SW480 (cell line): ENCODE measurements at places on chromosomes 4 and X.

GRCh38 chr4:57119054-57119651 is 9.0 kb upstream of the IGFBP7 start:
- DNase-seq = no peak

- DNase-seq = no peak
Measured at GRCh38 chrX:148610328-148610698, 109.9 kb downstream of the AFF2 start.

DNA sequence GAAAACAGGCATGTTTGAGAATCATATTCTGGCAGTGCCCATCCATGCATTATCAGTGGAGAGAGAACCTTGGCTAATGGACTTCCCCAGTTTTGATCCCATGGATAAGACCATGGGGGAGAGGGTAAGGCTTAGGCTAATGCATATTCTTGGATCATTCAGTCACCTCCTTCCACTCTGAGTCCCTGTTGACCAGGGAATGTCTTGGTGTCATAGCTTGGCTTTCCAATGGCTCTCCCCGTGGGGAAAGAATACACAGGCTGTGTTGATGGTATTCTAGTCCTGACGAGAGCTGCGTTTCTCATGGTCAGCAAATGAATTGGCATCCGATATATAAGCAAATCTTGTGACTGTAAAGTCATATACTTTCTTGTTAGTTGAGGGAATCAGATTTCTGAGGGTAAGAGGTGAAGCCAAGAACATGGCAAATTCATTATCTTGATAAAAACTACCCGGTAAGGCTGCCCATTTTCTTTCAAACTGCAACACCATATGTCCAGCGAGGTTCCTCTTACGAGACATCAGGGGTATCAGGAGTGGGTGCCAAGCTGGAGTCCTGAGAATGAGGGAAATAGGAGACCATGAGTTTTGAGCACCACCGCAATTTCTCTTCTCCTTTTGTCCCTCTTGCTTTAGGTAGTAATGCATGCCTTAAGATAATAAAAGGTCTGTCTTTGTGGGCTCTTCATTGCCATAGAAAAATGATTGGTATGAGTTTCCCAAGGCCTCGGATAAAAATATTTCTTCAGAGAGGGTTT is 18.0 kb downstream of the RHOH start:
- peak; percentile 18 for DNase-seq

GRCh38 chr4:159765382-159765781 is 662.5 kb downstream of the RAPGEF2 start:
- DNase-seq = no peak

DNA sequence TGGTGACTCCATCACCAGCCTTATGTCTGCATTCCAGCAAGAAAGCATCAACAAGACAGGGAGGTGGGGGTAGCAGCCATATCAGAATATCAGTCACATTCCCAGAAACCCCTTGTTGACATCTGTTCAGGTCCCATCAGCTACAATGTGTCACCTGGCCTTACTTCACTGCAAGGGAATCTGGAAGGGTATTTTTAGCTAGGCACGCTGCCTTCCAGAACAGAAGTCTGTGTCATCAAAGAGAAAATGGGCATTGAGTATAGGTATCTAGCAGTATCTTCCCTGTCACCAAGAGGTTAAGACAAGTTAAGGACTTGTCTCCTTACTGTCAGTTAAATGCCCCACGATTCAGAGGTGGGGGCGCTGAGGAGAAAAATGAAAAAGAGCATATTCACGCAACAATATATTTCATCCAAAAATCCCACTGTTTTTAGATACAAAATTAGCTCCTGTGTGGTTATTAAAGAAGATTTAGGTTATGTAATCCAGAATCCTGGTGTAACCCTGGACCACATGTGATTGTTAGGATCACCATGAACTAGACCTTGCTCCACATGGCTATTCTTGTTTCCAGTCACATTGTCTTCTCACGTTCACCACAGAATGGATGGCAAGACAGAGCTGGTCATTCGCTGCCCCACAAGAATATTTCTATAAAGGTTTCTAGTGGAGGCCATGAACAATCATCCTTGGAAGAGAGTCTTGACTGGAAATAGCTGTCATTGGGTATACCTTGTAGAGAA is 60.0 kb upstream of the PDHA1 start:
- DNase-seq = no peak

DNA sequence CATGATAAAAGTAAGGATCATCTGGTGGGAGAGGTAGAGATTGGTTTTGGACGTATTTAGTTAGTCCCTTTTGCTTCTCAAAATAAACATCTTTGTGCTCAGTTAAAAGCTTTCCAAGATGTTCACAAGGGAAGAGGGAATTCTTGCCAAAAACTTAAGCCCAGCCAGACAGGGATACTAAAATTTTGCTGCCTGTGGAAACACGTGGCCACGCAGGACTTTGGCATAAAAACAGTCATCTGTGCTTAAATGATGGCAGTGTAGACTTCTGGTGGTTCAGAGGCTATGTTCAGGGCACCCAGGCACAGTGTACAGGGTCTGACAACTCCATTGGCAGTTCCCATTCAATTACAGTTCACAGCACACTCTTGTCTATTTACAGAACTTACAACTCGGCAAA is 93.2 kb upstream of the JADE1 start:
- no peak for DNase-seq

- no peak for DNase-seq
Measured at GRCh38 chrX:10930151-10930550, 181.0 kb upstream of the HCCS start.

GRCh38 chr4:10082459-10083272 is 33.9 kb downstream of the WDR1 start:
- no peak for DNase-seq

DNA sequence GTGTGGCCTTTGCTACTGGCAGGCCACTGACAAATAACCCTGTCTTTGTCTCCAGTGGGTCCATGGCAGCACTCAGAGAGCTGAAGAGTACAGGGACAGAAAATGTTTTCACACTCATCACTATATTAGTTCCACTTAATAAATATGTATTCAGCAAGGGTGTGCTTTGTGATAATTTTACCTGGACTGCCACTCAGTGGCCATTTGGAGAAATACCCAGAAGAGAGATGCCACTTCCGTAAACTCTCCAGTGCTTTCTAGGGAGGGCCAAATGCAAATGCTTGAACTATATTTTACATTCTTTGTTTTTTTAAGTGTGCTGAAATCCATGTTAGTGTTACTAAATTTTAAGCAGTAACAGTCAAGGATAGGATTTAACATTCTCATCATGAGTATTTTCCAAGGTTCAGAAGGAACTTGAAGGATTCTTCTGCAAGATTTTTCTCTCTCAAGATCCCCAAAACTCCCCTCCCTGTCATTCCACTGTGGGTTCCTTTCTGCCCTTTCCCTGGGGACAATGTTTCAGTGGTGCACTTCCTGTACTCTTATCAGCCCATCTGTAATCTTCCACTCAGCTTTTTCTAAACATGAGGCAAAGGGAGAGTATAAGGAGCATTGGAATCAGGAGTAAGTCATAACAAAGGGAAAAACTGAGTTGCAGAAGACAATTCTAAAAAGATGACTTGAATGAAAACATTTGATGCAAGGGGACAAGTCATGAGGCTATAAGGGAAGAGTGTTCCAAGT is 46.0 kb downstream of the TFDP3 start:
- peak; percentile 51 for DNase-seq

GRCh38 chr4:74805601-74806000 is 11.3 kb upstream of the BTC start:
- DNase-seq = peak; percentile 18

GRCh38 chr4:83617371-83618035 is 81.6 kb downstream of the GPAT3 start:
- DNase-seq = no peak

DNA sequence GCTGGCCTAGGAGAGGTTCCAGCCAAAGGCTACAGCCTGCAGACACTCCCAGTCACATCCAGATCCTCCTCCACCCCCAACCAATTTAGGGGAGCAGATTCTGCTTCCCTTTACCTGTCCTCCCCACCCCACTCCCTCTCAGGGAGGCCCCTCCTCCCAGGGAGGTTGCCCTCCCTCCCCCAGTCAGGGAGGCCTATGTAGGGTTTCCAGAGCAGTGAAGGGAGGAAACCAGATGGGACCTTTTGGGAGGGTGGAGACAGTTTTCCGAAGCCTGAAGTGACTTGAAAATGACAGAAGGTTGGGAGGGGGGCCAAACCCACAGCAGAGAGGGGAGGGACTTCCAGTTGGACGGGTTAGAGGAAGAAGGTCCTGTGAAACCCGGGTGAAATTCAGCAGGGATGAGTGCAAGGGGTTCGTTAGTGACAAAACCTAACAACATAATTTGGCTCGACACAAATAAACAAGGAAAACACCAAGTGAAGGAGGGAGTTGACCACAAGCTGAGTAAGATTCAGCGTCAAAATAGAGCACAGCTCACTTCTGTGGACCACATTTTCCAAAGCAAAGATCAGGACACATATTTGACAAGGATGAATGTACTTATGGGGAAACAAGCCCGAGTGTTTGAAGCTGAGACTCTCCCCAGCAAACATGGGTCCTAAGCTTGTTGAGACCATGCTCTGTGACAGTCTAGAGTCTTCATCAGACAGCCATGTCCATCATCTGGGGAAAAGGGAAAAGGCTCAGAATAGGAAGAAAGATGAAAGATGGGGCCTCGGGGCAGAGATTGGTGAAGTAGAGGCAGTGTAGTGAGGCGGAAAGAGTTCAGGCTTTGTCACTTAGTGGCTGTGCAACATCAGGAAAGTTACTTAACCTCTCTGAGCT is 46.4 kb downstream of the PRPS1 start:
- DNase-seq = no peak

DNA sequence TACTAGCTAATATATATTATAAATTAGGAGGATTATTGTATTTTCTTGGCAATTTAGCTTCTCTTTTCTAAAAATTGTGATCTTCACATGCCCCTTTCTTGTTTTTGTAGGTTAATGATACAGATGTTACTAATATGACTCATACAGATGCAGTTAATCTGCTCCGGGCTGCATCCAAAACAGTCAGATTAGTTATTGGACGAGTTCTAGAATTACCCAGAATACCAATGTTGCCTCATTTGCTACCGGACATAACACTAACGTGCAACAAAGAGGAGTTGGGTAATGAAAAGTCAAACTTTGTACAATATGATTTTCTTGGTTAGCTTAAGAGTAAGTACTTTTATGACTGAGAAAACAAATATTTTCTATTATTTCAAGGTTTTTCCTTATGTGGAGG is 74.1 kb downstream of the SLC10A6 start:
- no peak for DNase-seq

DNA sequence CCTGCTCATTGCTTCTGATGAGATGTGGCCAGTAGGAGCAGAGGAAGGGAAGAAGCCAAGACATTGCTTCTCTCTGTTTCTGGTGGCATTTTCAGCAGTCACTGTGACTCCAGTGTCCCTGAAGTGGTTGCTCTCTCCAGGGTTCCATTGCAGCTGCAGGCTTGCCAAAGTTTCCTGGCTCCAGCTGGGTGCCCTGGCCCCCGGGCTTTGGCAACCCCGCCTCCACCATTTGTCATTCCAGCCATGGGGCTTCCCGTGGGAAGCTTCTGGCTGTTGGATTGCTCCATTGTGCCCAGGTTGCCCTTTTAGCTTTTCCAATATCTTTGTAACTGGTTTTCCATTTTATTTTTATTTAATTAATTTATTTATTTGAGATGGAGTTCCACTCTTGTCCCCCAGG is 12.7 kb downstream of the FGFBP1 start:
- no peak for DNase-seq

GRCh38 chr4:16075061-16075460 is 8.8 kb downstream of the PROM1 start:
- DNase-seq = no peak

- DNase-seq = no peak
Measured at GRCh38 chrX:13256603-13257002, 63.2 kb downstream of the ATXN3L start.

GRCh38 chrX:69116077-69116476 is 49.2 kb downstream of the PJA1 start:
- peak; percentile 74 for DNase-seq

GRCh38 chr4:40238008-40238699 is 41.3 kb downstream of the RHOH start:
- no peak for DNase-seq

GRCh38 chr4:175970072-175970471 is 95.6 kb upstream of the WDR17 start:
- DNase-seq = no peak

GRCh38 chr4:55736605-55737183 is 82.9 kb upstream of the EXOC1L start:
- DNase-seq = peak; percentile 20

DNA sequence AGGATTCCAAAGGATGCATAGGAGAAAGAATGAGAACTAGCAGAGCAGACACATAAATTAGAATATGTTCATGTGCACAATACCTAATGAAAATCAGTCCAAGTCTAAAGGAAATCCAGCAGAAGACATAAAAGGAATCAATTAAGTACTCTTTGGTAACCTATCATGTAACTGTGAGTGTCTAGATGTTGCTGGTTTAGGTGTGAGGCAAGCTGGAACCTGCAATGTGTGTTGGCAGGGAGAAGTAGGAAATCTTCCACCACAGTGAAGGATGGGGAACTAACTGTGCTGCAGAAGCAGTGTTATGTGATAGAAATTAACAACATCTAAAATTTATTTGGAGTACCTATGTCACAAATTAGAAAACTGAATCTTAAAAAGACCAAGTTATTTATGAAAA is 330.8 kb upstream of the DKK2 start:
- DNase-seq = no peak

DNA sequence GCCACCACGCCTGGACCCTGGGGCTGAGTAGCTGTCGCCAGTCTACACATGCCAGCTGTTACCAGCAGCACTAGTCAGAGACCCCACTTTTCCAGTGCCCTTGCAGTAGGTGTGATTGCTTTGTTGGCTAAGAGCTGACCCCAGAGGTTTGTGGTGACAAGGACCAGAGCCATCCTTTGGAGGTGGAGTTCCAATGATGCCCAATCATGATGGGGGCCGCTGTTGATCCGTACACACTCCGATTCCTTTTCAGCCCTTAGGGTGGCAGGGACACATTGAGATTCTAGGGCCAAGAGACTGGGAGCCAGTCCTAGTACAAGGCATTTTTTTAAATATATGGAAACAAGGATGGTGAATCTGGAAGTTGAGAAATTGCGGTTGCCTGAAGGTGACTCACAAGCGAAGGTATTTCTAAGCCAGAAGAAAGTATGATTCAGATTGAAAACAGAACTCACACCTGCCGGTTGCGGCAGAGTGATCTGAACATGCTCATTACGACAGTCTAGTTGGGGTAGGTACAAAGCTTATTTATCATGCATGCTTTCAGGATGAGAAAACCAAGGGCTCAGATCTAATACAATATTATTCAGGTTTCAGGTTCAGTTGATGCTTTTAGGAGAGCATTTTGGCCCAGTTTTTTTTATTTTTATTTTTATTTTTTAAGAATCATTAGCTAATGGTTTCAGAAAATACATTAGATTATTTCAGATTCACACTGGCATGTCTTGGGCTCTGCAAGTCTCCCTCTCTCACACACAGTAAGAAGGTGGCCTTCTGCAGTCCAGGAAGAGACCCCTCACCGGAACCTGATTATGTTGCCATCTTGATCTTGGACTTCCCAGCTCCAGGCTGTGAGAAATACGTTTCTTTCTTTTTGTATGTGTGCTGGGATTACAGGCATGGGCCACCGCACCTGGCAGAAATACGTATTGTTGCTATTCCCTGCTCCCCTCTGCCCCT is 43.4 kb downstream of the SHROOM2 start:
- peak; percentile 94 for DNase-seq

DNA sequence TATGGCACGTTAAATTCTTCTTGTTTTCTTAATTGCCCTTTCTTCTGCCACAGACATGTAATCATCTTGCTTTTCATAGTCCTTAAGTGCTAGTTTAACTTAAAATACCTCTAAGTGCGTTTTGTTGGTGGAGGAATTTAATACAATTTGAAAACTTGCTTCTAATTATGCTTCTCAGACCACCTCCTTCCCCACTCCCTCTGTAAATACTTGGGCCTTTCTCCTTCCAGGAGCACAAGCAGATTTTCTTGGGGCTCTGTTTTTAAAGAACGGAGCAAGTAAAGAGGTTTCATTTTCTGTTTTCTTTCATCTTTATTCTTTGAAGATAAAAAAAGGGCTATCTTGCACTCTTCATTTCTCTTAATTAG is 559 bp upstream of the PCDH18 start:
- no peak for DNase-seq
